ENCODE measurements at places on chromosomes 3 and 15. TPM values are rescaled to one million over a fixed set of nuclear protein-coding genes. Genes with fewer than 3 reads are reported as not detected.

The RTP4 gene
- total RNA-seq = 23.2 TPM

The DYNLT2B gene
- total RNA-seq = 24.0 TPM

The IMPG2 gene
- total RNA-seq = 0.25 TPM

The CILP gene
- total RNA-seq = not detected

The TMEM212 gene
- not detected for total RNA-seq

The CCNB2 gene
- 96.3 TPM for total RNA-seq

DNA sequence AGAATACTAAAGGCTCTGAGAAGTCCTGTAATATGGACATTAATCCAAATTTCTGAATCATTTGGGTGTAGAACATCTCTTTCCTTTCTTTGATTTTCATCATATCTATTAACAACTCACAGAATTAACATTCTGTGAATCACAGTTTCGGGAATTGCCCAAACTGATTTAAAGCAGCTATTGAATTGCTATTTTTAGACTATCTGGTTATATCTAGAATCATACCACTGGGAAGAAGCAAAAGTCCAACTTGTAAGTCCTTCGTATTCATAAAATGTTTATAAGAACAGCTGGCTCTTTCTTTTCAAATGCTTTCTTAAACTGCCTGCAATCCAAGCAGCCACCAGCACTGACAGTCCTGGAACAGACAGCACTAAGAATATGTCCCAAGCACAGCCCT lies 733.0 kb downstream of the NTRK3 start:
- H3K4me1 ChIP-seq = no peaks in the 10 kb centered on the region
- H3K27ac ChIP-seq = no peak overlapping the region

- no peaks in the 10 kb centered on the region for H3K36me3 ChIP-seq
- peaks cover 13% of the 10 kb centered on the region for H3K4me1 ChIP-seq
- no peaks in the 10 kb centered on the region for H3K27me3 ChIP-seq
- DNase-seq = no peak
- H3K4me3 ChIP-seq = no peak overlapping the region
These were observed 10.7 kb upstream of the ZXDC start for GRCh38 chr3:126486360-126486847.

- no peak for DNase-seq
- H3K4me1 ChIP-seq = peaks cover 65% of the 10 kb centered on the region
- H3K36me3 ChIP-seq = peaks cover 6% of the 10 kb centered on the region
- no peaks in the 10 kb centered on the region for H3K27me3 ChIP-seq
- peak overlapping the region; percentile 88 for H3K4me3 ChIP-seq
- H3K27ac ChIP-seq = peak overlapping the region; percentile 97
These were observed 11.1 kb downstream of the TNK2 start for GRCh38 chr3:195897081-195897852.

DNA sequence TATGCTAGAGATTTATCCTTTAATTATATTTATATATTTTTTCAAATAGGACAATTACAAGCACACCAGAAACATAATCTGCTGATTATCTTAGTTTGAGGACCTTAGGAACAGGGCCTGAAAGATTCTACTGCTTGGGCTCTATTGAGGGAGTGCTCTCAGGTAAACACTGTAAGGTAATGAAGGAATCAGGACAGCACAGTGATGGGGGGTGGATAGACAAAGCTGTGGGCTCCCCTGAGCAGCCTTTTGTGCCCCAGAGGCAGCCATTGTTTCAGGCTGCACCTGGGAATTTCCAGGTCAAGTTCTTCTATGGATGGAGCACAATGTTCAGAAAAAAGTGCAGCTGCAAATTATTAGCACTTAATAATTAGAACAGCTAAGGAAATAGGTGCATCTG lies 848.0 kb upstream of the CADM2 start:
- DNase-seq = no peak
- no peak overlapping the region for H3K4me3 ChIP-seq
- no peaks in the 10 kb centered on the region for H3K4me1 ChIP-seq
- no peaks in the 10 kb centered on the region for H3K27me3 ChIP-seq
- H3K27ac ChIP-seq = no peak overlapping the region

- H3K27ac ChIP-seq = no peak overlapping the region
- H3K27me3 ChIP-seq = no peaks in the 10 kb centered on the region
- H3K4me3 ChIP-seq = no peak overlapping the region
- DNase-seq = no peak
These were observed 32.8 kb downstream of the NCEH1 start for GRCh38 chr3:172678068-172678467.

- peak; percentile 48 for DNase-seq
- H3K4me1 ChIP-seq = peaks cover 47% of the 10 kb centered on the region
- H3K27ac ChIP-seq = peak overlapping the region; percentile 99
- H3K27me3 ChIP-seq = no peaks in the 10 kb centered on the region
- H3K4me3 ChIP-seq = peak overlapping the region; percentile 99
These were observed 727 bp downstream of the RAP2B start for GRCh38 chr3:153162513-153163392.

- H3K27ac ChIP-seq = no peak overlapping the region
- no peak for DNase-seq
- peaks cover 3% of the 10 kb centered on the region for H3K4me1 ChIP-seq
- H3K4me3 ChIP-seq = no peak overlapping the region
- no peaks in the 10 kb centered on the region for H3K27me3 ChIP-seq
These were observed 16.5 kb upstream of the TBC1D23 start for GRCh38 chr3:100244264-100244663.

DNA sequence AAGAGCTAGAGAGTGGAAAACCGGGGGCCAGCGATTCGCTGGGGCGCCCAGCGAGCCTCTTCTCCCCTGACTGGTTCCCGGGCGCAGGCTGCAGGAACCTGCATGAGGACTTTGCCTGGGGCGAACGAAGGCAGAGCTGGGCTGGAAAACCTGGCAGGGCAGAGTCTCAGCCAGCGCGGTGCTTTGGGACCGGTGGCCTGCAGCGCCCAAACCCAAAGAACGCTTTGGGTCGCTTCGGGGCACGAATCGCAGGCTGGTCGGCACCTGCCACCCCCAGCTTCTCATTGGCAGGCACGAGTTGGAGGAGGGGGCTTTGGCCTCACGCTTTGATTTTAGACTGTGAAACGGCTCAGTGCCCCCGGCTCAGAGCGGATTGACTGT lies 3.0 kb downstream of the ONECUT1 start:
- peaks cover 13% of the 10 kb centered on the region for H3K4me1 ChIP-seq
- H3K4me3 ChIP-seq = no peak overlapping the region
- H3K36me3 ChIP-seq = peaks cover 2% of the 10 kb centered on the region
- H3K27ac ChIP-seq = no peak overlapping the region
- peaks cover 82% of the 10 kb centered on the region for H3K27me3 ChIP-seq

GRCh38 chr3:132758740-132759139 lies 36.5 kb upstream of the NPHP3 start:
- H3K27me3 ChIP-seq = peaks cover 2% of the 10 kb centered on the region
- H3K27ac ChIP-seq = no peak overlapping the region
- H3K4me1 ChIP-seq = peaks cover 10% of the 10 kb centered on the region
- DNase-seq = no peak
- H3K36me3 ChIP-seq = no peaks in the 10 kb centered on the region

Measured in activated CD4-positive, alpha-beta memory T cell treated with anti-CD3 and anti-CD28 coated beads, Interleukin-2, amount 10 ng/mL, durations not matched to agents 7 days and 5 days (primary cell).